Inflammatory macrophage (primary cell): ENCODE measurements at places on chromosomes 1 and 21.

GRCh38 chr1:78360584-78360983 is 130.2 kb upstream of the PTGFR start:
- DNase-seq = no peak

DNA sequence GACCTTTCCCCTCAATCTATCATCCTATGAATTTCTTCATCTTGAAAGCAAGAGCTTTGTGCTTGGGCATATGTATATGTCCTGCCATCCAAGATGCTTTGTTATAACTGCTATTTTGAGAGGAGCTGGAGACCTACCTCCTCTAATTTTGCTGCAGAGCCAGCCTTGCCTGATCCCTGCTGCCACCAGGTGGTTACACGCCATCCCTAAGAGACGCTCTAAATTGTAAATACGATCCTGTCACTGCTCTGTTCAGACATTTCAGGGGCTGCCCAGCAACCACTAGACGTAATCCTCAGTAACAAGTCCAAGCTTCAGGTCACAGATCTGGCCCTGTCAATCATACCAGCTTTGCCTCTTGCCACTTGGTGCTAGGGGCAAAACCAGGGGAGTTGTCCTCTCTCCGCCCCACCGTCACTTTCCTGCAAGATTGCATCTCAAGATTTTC is 32.9 kb downstream of the GPA33 start:
- DNase-seq = no peak

DNA sequence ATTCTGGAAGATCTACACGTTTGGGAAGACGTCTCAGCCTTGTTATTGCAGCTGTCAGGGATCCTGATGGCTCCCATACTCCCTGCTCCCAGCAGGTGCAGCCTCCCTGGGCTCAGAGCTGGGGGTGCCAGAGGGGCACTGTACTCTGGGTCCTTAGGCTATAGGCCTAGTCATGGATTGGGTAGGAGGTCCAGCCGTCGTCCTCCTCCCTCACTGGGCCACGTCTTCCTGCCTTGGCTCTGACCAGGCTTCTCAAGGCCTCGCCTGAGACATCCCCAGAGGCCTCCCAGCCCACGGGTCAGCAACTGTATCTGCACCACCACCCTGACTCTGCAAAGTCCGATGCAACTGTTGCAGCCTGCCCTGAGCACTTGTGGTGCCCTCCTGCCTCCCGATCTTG is 18.2 kb downstream of the MYOM3 start:
- DNase-seq = no peak

GRCh38 chr1:99657213-99658030 is 11.5 kb downstream of the PALMD start:
- DNase-seq = no peak

GRCh38 chr1:164602480-164603093 is 43.6 kb downstream of the PBX1 start:
- no peak for DNase-seq

- no peak for DNase-seq
Measured at GRCh38 chr1:29767088-29767685, 530.9 kb downstream of the PTPRU start.

DNA sequence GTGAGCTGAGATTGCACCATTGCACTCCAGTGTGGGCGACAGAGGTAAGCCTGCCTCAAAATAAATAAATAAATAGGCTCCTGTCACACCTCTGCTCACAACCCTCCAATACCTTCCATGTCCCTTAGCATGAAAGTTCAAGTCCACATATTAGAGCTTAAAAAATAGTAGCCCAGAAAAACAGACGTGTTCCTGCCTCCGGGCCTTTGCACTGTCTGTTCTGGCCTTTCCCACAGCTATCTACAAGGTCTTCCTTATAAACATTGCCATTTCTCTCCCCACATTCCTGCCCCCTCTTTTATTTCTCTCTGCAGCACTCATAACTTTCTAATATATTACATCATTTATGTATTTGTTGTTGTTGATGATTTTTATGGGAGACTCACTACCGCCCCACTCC is 85.6 kb upstream of the CASZ1 start:
- no peak for DNase-seq
